H54 (cell line): ENCODE measurements at places on chromosomes 16 and 17.

DNA sequence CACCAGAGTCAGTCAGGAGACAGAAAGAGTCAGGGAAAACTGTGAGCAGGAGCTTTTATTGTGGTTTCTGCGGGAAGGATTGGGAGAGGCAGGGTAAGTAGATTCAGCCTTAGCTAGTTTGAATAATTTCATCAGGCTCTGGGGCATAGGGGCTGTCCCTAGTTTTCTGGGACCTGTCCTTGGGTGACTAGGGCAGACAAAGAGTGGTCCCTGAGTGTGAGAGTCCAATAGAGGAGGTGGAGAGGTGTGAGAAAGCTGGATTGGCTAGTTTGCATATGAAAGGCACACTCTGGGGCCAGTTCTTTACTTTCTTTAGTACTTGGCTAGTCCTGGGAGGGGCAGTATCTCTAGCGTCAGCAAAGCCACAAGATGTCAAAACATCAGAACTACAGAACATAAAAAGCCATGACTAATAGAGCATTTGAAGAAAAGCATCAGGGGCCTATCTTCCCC lies 255.6 kb downstream of the HS3ST3A1 start:
- DNase-seq, result peak; percentile 33

- DNase-seq, result no peak
Observed at GRCh38 chr17:39194985-39195524, 2.4 kb downstream of the CACNB1 start.

DNA sequence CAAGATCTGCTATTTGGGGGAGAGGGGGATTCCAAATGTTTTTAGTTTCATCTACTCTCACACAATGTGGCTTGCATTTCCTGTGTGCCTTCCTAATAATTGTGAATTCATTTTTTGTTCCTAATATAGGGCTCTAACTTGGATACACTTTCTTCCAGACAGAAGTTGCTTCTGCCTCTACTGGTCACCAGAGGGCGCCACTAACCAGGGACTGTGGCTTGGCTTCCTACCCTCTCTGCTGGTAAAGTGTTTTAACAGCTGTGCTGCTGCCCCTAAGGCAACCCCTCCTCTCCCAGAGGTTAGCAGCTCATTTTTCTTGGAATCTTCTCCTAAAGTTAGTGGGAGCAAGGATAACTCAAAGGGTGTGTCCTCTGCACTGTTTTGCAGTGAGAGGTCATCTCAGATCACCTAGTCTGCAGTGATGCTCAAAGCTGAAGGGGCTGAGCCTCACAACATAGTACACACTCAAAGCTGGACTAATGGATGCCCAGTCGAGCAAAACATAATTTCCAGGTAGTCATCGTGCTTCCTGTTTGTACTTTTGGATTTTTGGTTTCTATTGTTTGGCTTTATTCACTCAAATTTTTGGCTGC lies 5.0 kb upstream of the PRSS54 start:
- DNase-seq, result peak; percentile 19

- DNase-seq, result peak; percentile 53
Observed at GRCh38 chr17:7177954-7178477, 1.2 kb downstream of the ASGR1 start.

- no peak for DNase-seq
Observed at GRCh38 chr17:15249487-15249886, 15.6 kb downstream of the PMP22 start.

DNA sequence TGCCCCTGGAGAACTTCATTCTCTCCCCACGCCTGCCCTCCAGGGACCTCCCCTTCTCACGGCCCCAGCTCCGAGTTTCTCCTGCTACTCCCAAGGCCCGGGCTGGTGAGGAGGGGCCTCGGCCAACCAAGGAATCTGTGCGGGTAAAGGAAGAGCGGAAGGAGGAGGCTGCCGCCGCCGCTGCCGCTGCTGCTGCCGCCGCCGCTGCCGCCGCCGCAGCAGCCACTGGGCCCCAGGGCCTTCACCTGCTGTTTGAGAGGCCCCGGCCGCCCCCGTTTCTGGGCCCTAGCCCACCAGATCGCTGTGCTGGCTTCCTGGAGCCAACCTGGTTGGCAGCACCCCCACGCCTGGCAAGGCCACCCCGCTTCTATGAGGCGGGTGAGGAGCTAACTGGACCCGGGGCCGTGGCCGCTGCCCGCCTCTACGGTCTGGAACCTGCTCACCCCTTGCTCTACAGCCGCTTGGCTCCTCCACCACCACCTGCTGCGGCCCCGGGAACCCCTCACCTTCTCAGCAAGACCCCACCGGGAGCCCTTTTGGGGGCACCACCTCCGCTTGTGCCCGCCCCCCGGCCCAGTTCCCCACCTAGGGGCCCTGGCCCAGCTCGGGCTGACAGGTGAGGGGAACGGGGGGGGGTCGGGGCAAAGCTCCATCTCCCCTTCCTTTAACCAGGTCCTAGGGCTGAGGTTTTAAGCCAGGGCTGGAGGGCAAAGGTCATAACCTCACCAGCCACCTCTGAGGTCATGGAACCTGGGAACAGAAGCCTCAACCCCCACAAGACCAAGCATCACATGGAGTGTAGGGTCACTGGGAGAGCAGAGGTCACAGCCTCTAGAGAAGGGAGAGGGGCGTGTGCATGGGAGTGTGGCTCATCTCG lies 11.0 kb downstream of the FBRS start:
- no peak for DNase-seq

- DNase-seq, result peak; percentile 89
Observed at GRCh38 chr17:6506679-6507231, 49.6 kb downstream of the PITPNM3 start.

GRCh38 chr17:9998060-9998459 lies 93.0 kb upstream of the RCVRN start:
- DNase-seq, result no peak

- DNase-seq, result no peak
Observed at GRCh38 chr16:6114691-6115090, 1017.1 kb upstream of the EEF2KMT start.

DNA sequence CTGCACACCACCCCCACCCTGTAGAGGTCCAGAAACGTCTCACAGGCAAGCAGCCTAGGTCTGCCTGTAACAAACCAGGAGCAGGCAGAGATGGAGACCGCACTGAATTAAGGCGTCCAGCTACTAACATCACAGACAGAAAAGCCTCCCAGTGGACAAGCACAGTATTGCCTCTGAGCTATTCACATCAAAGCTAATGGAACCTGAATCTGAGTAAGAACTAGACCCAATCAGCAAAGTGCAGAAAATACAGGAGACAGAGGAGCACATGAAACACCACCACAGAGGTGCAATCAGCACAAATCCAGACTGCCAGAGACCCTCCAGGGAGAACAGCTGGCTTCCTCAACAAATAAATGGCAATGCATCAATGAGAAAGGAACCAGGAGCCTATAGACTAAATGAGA lies 22.2 kb upstream of the PEMT start:
- peak; percentile 87 for DNase-seq

DNA sequence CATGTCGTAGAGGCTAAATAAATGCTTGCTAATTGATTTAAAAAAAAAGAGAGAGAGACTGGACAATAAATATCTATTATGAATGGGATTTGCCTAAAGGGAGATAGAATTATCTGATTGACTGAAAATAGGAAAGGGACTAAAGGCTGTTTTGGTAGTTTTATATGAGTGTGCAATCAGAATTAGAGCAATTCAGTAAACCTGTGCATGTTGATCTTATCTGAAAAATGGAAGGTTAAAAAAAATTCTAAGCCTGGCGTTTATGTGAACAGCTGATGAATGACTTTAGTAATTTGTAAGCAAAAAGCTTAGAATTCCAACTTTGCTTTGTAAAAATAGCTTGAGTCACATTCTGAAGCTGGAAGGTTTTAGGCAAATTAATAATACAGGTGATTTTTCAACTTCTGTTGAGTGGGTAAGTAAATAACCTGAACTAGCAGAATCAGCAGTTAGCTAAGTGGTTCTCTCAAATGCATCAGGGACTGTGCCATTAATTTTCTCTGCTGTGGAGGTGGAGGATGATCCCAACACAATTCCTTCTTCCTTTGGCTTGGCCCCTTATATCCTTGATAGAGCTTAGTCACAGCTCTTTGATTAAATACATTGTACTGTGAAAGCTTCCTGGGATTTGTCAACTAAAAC lies 254.4 kb downstream of the PHKB start:
- DNase-seq, result no peak

DNA sequence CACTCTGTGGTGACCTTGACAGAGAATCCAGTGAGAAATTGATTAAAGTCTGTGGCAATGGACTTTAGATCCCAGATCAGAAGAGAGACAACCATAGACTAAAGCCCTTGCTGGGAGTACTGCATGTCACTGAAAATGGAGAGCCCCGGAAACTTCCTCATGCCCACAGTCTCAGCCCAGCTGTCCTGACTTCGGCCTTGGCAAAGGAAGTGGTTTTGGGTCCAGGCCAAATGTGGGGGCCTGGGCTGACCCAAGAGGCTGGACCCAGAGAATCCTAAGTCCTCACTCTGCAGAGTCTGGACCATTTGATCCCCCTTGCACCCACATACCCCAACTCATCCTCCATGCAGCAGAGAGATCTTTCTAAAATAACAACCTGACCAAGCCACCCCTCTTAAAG lies 4.7 kb upstream of the BEAN1 start:
- no peak for DNase-seq

GRCh38 chr17:36936455-36937000 lies 747 bp upstream of the LHX1 start:
- peak; percentile 75 for DNase-seq

DNA sequence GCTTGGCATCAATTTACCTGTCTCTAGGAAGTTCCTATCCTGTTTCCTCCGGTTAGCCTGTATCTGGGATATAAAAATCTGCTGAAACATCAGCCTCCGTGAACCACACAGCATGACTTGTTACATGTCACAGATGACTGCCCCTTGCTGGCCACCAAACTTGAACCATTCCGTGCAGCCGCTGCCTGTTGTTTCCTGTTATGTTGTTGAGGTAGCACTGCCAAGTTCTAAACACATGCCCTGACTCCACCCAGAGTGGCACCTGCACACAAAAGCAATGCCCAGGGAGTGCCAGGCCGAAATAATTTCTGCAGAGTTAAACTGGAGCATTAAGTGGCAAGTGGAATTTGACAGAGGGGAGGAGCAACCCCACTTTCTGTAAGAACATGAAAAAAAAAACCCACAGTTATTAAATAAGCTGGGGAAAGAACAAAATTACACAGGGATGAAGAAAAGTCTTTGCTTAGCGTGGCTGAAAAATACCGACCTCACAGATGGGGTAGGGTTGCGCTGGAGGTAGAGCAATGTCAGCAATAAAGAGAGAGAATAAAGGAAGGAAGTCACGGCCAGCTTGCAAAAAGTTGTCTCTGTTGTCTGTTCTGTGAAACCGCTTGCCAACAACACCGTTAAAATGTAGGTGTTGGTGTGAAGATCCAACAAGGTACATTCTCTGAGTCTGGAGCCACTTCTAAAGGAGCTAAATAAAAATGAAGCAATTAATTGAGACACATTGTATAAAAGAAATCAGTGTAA lies 174.6 kb upstream of the CDH13 start:
- DNase-seq, result no peak

- DNase-seq, result peak; percentile 53
Observed at GRCh38 chr16:31409433-31409832, 16.3 kb downstream of the ITGAD start.

GRCh38 chr17:33369149-33369548 lies 76.1 kb upstream of the ASIC2 start:
- DNase-seq, result no peak

DNA sequence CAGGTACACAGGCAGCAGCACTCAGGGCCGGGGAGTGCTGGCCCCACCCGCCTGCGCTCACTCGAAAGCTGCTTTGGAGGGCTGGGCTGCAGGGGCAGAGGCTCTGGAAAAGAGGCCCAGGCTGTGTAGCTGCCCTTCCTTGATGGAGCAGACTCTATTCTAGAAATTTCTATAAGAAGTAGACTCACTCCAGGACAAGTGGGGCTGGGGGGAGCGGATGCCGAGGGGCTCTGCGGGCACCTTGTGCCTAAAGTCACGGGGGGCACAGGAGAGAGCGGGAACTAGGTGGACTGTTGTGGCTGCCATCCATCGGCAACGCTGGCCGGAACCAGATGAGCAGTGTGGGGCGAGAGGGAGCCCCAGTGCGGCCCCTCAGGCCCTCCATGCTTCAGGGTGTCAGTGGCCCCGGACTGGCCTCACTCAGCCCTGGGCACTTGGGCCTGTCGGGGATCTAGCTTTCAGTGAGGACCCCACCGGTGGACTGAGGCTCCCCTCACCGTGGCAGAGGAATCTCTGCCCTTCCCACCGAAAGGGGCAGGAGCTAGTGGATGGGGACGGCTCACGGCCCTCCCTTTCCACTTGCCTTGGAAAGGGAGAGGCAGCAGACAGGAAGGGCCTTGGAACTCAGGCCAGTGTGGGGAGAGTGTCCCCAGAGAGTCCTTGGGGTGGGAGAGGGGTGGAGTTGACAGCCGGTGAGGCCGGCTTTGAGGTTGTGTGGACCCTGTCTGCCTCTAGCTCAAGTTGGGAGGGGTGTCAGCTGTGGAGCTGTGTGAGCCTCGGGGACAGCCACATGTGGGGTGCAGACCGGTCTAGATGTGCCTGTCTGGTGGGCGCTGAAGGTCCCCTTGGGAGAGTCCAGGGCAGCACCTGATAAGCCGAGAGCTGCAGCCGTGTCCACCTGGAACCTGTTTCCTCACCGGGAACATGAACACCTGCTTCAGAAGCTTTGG lies 16.6 kb downstream of the ENDOV start:
- DNase-seq, result no peak

GRCh38 chr16:71226229-71227141 lies 4.0 kb downstream of the HYDIN start:
- no peak for DNase-seq

DNA sequence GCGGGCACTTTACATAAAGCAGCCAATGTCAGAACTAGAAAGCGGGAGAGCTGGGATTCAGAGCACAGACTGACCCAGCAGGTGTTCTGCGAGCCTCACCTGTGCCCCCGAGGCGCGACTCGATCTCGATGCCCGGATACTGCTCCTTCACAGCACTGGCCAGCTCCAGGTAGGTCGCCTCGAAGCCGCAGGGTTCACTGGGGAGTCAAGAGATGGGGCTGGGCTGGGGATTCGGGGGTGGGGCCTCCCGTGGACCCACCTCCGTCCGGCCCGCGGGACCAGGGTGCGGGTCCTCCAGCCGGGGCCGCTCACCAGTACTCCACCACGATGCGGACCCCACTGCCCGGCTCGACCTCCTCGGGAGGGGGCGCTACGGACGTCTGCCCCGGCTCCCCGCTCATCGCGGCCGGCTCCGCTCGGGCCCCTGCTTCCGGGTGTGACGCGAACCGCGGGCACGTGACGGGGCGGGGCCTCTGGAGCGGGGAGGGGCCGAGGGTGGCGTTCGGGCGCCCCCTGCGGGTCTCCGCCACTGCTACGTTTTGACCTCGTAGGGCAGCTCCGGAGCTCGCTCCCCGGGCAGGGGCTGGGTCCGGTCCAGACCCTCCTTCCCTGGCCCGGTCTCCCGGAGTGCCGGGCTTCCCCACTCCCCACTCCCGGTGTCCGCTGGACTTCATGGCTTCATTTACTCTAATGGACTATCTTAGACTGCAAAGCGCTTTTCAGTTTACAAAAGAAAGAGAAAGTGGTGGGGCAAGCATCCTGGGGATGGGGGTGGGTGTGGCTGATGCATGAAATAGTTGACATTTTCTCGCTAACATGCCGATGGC lies at the start of gene MIEN1:
Gene MIEN1, minus strand, starts transcription at position 438 of the 827 bp plus-strand sequence. Its CDS starts 37 bp downstream, at position 401.
- peak; percentile 91 for DNase-seq

DNA sequence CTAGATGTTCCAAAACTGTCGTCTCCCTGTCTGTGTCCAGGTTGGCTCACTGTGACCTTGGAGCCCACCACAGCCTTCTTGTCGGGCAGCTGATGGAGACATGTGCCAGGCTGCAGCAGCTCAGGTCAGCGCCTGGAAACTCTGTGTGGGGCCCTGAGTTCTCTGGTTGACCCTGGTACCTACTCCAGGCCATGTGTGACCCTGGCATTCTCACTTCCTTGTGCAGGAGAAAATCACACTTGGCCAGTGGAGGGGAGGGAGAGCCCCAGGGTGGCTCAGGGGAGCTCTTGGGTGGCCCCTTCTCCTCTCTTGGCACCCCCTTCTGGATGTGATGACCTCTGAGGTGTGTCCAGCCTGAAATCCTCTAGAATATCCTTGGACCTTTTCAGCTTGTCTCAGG lies 25.0 kb upstream of the CPNE2 start:
- DNase-seq, result no peak
